Adrenal gland (tissue), 19 donors: ENCODE measurements at places on chromosomes 7 and 10.

DNA sequence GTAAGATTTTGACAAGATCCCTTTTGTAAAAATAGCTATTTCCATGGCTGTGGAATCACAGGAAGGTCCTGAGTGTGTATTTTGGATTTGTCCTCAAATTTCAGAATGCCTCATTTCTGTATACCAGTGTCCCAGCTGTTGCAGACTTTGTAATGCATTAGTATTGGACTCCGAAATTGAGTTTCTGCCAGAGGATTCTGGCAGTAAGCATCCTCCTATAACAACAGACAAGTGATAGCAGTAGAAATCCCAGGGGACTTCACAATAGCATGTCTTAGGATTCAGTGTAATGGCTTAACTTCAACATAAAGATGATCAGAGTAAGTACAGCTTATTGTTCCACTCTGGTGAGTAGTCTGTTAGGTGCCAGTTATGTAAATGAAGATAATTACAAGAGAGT is 104.6 kb downstream of the FOXP2 start:
- H3K36me3 ChIP-seq: no peaks in the 10 kb centered on the region
- H3K27me3 ChIP-seq: no peaks in the 10 kb centered on the region
- no peaks in the 10 kb centered on the region for H3K4me1 ChIP-seq
- no peak overlapping the region for H3K4me3 ChIP-seq
- no peak overlapping the region for H3K27ac ChIP-seq
- DNase-seq: no peak

DNA sequence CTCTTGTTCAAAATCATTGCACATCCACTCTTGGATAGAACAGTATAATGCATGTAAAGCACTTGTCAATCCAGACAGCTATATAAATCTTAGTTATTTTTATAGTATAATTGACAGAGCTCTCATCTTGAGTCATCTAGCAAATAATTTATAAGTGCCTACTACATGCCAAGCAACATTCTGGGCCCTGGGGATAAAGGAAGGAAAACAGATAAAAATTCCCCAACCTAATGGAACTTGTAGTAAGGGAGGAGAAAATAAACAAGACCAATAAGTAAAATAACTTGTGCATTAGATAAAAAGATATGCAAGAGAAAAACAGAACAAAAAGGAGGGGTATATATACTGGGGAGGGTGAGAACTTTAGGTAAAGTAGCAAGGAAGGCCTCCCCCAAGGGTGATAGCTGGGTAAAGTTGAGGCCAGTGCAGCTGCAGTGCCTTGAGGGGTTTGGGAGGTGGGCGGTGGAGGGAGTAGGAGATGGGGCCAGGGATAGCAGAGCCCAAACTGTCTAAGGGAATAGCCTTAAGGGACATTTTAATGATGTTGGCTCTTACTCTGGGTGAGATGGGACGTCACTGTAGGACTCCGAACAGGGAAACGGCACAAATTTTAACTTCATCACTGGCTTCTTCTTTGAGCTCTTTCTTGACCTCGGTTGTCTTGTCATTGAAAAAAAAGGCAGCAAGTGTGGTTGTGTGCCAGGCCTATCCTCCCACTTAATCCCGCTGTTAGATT is 79.3 kb upstream of the SEC61G start:
- no peaks in the 10 kb centered on the region for H3K36me3 ChIP-seq
- H3K4me1 ChIP-seq: no peaks in the 10 kb centered on the region
- H3K27ac ChIP-seq: no peak overlapping the region
- H3K4me3 ChIP-seq: no peak overlapping the region
- H3K27me3 ChIP-seq: no peaks in the 10 kb centered on the region

DNA sequence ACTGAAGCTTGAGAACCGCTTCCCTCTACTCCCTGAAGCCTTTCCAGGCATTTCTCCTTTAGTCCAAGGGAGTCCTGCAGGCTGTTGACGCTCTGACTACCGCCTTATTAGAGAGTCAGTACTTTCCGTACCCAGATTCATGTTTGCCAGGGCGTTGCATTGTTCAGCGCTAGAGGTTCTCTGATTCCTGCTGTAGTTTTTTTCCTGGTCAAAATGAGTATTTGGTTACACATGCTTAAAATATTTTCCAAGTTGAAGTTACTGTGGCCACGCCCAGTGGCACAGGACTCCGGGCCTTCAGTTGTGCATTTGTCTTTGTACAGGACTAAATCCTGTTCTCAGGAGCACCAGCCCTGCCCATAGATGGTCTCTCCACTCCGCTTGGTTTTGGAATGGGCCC is 7.9 kb downstream of the MTURN start:
- H3K4me3 ChIP-seq: no peak overlapping the region
- H3K27me3 ChIP-seq: no peaks in the 10 kb centered on the region
- no peak for DNase-seq
- H3K4me1 ChIP-seq: no peaks in the 10 kb centered on the region

GRCh38 chr10:80070057-80070456 is 8.4 kb upstream of the TMEM254 start:
- no peak overlapping the region for H3K27ac ChIP-seq
- no peak for DNase-seq
- H3K27me3 ChIP-seq: no peaks in the 10 kb centered on the region
- H3K36me3 ChIP-seq: no peaks in the 10 kb centered on the region
- H3K4me1 ChIP-seq: no peaks in the 10 kb centered on the region

DNA sequence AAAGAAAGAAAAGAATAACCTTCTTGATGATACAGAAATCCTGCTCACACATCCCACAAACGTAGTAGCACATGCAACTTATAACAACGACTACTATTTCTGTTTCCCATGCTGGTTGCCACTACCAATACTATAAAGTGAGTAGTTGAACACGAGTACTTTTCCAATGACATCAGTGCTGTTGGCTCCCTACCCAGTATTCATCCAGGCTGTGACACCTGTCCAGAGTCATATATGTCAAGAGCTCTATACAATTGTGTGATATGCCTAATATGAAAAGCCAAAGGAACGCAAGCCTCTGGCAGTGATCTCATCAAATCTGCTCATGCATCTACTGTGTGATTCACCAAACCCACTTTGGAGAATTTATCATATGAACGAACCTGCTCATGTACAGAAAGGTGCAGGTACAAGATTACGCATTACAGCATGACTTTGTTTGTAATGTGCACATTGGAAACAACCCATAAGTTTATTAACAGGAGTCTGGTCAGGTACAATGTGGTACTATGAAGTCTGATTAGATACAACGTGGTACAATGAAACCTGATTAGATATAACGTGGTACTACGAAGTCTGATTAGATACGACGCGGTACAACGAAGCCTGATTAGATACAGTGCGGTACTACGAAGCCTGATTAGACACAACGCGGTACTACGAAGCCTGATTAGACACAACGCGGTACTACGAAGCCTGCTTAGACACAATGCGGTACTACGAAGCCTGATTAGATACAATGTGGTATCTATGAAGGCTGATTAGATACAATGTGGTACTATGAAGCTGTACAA is 5.8 kb upstream of the ITIH5 start:
- no peaks in the 10 kb centered on the region for H3K4me1 ChIP-seq
- H3K27me3 ChIP-seq: peaks cover 4% of the 10 kb centered on the region
- H3K36me3 ChIP-seq: no peaks in the 10 kb centered on the region
- no peak overlapping the region for H3K27ac ChIP-seq
- DNase-seq: no peak
- no peak overlapping the region for H3K4me3 ChIP-seq

- no peak overlapping the region for H3K27ac ChIP-seq
- no peaks in the 10 kb centered on the region for H3K4me1 ChIP-seq
- no peaks in the 10 kb centered on the region for H3K36me3 ChIP-seq
- H3K27me3 ChIP-seq: no peaks in the 10 kb centered on the region
- no peak for DNase-seq
Observed at GRCh38 chr7:29882481-29882880, 76.2 kb downstream of the WIPF3 start.

- no peaks in the 10 kb centered on the region for H3K27me3 ChIP-seq
- no peak overlapping the region for H3K27ac ChIP-seq
- H3K36me3 ChIP-seq: no peaks in the 10 kb centered on the region
- DNase-seq: no peak
Observed at GRCh38 chr10:1133495-1134045, 77.4 kb downstream of the WDR37 start.

- no peak for DNase-seq
- no peak overlapping the region for H3K27ac ChIP-seq
- H3K4me3 ChIP-seq: no peak overlapping the region
- H3K36me3 ChIP-seq: no peaks in the 10 kb centered on the region
- no peaks in the 10 kb centered on the region for H3K4me1 ChIP-seq
- peaks cover 5% of the 10 kb centered on the region for H3K27me3 ChIP-seq
Observed at GRCh38 chr7:103432712-103433111, 13.3 kb downstream of the SLC26A5 start.

DNA sequence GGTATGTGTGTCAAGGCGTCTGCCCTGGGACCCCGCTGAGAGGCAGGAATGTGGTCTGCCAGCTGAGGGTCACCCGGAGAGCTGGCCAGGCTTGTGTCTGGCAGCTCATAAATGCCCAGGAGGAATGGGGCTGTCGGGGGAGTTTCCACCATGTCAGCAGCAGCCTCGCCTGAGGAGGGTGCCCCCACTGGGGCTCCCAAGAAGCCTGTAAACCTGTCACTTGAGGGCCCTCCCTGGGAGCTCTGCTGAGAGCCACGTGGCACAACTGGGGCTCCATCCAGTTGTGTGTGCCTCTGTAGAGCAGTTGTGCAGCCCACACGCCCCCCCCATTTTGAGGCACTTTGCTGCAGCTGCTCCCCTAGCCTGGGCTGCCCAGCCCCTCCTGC is 70.6 kb downstream of the NEURL1 start:
- H3K4me3 ChIP-seq: no peak overlapping the region
- peaks cover 5% of the 10 kb centered on the region for H3K4me1 ChIP-seq
- DNase-seq: no peak
- no peaks in the 10 kb centered on the region for H3K36me3 ChIP-seq

- H3K4me3 ChIP-seq: no peak overlapping the region
- no peak overlapping the region for H3K27ac ChIP-seq
- H3K36me3 ChIP-seq: no peaks in the 10 kb centered on the region
- no peaks in the 10 kb centered on the region for H3K4me1 ChIP-seq
Observed at GRCh38 chr7:1889556-1890181, 219.6 kb downstream of the ELFN1 start.

GRCh38 chr7:87564296-87564963 is 36.3 kb downstream of the ABCB1 start:
- no peaks in the 10 kb centered on the region for H3K36me3 ChIP-seq
- H3K4me1 ChIP-seq: peaks cover 3% of the 10 kb centered on the region
- peak; percentile 20 for DNase-seq
- no peak overlapping the region for H3K4me3 ChIP-seq

- H3K4me3 ChIP-seq: no peak overlapping the region
- no peaks in the 10 kb centered on the region for H3K4me1 ChIP-seq
- DNase-seq: no peak
- no peak overlapping the region for H3K27ac ChIP-seq
- H3K27me3 ChIP-seq: no peaks in the 10 kb centered on the region
- no peaks in the 10 kb centered on the region for H3K36me3 ChIP-seq
Observed at GRCh38 chr7:70738151-70738885, 393.6 kb upstream of the GALNT17 start.

DNA sequence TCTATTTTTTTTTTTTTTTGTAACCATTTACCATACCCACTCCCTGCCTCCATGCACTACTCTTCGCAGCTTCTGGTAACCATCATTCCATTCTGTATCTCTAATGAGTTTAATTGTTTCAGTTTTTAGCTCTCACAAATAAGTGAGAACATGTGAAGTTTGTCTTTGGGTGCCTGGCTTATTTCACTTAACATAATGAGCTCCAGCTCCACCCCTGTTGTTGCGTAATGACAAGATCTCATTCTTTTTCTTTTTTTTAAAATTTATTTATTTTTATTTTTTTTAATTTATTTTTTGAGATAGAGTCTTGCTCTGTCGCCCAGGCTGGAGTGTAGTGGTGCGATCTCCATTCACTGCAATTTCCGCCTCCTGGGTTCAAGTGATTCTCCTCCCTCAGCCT is 142.3 kb upstream of the PCLO start:
- no peak overlapping the region for H3K27ac ChIP-seq
- no peak overlapping the region for H3K4me3 ChIP-seq
- no peaks in the 10 kb centered on the region for H3K4me1 ChIP-seq

DNA sequence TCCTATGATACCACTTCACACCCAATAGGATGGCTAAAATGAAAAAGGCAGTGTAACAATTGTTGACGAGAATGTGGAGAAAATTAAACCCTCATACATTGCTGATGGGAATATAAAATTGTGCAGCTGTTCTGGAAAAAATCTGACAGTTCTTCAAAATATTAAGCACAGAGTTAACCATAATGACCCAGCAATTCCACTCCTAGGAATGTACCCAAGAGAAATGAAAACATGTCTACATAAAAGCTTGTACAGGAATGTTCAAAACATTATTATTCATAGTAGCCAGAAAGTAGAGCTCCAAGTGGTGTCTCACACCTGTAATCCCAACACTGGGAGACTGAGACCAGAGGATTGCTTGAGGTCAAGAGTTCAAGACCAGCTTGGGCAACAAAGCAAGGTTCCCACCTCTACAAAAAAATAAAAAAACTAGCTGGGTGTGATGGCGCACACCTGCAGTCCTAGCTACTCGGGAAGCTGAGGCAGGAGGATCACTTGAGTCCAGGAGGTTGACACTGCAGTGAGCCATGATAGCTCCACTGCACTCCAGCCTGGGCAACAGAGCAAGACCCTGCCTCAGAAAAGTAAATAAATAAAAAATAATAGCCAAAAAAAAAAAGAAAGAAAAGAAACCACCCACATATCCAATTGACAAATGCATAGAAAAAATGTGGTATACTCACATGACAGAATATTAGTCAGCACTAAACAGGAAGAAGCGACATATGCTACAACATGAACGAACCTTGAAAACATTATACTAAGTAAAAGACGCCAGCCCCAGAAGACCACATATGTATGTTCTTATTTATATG is 5.0 kb downstream of the RHEB start:
- H3K36me3 ChIP-seq: no peaks in the 10 kb centered on the region
- no peak for DNase-seq
- no peak overlapping the region for H3K4me3 ChIP-seq
- no peak overlapping the region for H3K27ac ChIP-seq

DNA sequence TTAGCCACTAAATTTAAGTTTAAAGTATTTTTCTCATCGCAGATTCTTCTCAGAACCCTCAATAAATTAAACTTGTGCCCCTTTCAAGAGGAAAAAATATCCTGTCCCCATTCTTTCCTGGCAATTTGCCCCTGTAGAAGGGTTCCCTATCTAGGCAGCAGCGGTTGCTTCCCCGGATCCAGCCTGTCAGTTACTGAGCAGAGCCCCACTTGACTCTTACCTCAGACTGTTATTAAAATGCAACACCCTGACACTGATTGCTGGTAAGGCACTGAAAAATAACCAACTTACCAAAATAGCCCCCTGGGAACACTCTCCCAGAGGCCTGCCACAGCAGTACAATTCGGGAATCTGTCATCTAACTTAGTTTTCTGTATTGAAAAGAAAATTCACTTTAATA is 13.9 kb downstream of the LMTK2 start:
- H3K4me1 ChIP-seq: peaks cover 42% of the 10 kb centered on the region
- no peak overlapping the region for H3K27ac ChIP-seq
- no peaks in the 10 kb centered on the region for H3K27me3 ChIP-seq
